ENCODE measurements at places on chromosomes 7 and 10. TPM values are rescaled to one million over a fixed set of nuclear protein-coding genes. Genes with fewer than 3 reads are reported as not detected.

HOXA10 gene
- total RNA-seq = 4.2 TPM

ADIRF gene
- 57.0 TPM for total RNA-seq

ZCCHC24 gene
- 3.1 TPM for total RNA-seq

CHN2 gene
- total RNA-seq = not detected

MXI1 gene
- total RNA-seq = 29.1 TPM

GRCh38 chr7:81676813-81677212 lies 93.0 kb downstream of the HGF start:
- peak; percentile 52 for DNase-seq

GRCh38 chr10:35353805-35354204 lies 17.5 kb downstream of the CCNY start:
- peak; percentile 33 for DNase-seq

- DNase-seq = no peak
Observed at GRCh38 chr7:69839782-69840181, 241.5 kb downstream of the AUTS2 start.

GRCh38 chr7:15885678-15886077 lies 199.2 kb upstream of the MEOX2 start:
- DNase-seq = no peak

DNA sequence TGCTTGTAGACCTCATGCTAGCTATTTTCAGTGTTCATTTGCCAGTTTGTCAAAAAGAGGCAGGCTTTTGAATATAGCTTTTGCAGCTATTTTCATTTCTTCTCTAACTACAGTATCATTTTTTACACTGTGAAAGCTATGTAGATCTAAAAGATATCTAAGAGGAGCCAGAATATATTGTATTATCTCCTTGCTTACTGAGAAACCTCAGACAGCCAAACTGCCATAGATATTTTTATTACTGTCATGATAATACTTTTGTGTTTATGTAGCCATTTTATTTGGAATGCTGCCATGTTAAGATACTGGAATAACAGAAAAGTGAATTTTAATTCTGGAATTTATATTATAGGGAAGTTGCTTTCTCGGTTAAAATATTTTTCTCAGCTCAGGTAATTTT lies 37.2 kb downstream of the ANKIB1 start:
- no peak for DNase-seq

DNA sequence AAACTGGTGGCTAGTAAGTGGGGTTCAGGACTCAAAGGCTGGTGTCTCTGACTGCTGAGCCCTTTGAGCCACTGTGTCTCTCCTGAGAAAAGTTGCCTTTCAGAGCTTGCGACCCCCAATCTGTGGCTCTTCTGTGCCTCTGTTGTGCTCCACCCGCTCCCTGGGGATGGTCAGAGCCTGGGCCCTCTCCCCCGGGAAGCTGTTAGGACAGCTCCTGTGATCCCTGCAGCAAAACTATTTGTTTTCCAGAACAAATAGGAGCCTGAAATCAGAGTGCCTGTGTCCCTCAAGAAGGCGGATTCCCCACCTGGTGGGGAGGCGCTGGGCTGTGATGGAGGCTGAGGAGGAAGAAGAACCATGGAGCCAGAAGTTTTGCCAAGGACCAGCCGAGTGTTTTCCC lies 56.4 kb upstream of the MXI1 start:
- DNase-seq = no peak

DNA sequence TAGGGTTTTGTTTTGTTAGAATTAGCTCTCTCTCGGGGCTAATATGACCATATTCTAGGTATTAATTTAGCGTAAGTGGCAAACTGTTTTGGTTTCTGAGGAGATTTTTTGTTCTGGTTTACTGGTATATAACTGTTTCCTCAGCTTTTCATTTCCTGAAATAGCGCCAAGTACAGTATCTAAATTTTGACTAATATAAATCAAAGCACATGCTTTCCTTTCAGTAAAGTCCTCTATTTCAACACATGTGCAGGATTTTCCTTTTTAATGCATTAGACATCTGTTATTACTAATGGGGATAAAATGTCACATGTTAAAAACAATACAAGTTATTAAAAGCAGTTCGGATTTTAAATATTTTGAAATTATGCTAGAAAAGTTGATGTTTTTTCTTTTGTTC lies 11.3 kb downstream of the FERD3L start:
- DNase-seq = no peak

DNA sequence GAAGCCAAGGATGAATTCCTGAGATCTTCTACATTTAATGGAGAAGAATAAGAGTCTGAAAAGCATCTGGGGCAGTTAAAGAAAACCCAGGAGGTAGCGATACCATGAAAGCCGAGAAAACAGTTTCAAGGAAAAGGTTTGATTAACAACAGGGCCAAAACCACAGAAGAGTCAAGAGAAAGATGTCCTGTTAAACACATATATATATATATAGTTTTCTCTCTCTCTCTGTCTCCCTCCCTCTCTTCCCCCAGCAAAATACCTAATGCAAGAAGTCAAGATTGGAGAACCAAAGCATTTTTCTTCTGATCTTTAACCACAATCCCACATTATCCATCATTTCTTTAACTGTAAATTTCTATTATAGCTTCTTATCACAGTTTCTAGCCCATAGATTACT lies 261.4 kb downstream of the SNX13 start:
- no peak for DNase-seq

- no peak for DNase-seq
Observed at GRCh38 chr10:51875610-51876009, 176.2 kb upstream of the CSTF2T start.

All from mammary epithelial cell (primary cell).